ENCODE measurements at places on chromosomes 12 and 14. TPM values are rescaled to one million over a fixed set of nuclear protein-coding genes. Genes with fewer than 3 reads are reported as not detected.

DNA sequence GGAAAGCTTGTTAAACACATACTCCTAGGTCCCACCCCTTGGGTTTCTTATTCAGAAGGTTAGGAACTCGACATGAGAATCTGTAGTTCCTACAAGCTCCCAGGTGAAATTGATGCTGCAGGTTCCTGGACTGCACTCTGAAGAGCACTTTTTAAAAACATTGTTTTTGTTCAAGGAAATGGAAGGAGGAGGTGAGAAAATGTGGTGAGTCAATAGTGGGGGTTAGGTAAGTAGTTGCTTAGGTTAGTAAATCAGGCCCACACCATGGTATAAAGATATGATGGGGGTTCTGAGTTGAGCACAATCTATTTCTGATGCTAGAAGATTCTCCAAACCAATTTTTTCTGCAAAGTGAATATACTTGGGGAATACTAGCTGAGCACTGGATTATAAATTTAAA lies 450.3 kb downstream of the CCDC91 start:
- H3K27ac ChIP-seq: no peak overlapping the region
- H3K4me1 ChIP-seq: no peaks in the 10 kb centered on the region
- no peak for DNase-seq
- H3K4me3 ChIP-seq: no peak overlapping the region
- no peaks in the 10 kb centered on the region for H3K27me3 ChIP-seq
- H3K36me3 ChIP-seq: no peaks in the 10 kb centered on the region

DNA sequence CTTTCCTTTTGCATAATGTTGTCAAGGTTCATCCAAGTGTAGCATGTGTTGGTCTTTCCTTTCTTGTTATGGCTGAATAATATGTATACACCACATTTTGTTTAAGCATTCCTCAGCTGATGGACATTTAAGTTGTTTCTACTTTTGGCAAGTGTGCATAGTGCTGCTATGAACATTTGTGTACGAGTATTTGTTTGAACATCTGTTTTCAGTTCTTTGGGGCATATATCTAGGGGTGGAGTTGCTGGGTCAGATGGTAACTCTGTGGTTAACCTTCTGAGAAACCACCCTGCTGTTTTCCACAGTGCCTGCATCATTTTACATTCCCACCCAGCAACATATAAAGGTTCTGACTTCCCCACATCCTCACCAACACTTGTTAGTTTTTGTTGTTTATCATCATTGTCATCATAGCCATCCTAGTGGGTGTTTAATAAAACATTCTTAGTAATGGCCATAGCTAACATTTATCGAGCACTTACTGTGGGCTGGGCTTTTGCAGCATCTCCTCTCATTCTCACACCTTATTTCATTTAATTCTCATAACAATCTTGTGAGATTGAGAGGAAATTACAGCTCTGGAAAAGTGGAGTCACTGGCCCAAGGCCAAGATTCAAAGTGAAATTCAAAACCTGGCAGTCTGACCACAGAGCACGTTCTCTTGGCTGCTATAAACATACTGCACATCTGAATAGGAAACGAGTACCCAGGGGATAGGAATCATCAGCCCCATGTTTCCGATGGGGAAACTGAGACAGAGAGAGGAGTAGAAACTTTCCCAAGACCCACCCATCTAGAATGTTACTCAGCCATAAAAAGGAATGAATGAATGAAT lies 193.6 kb downstream of the KSR2 start:
- H3K27me3 ChIP-seq: no peaks in the 10 kb centered on the region
- DNase-seq: no peak
- H3K36me3 ChIP-seq: no peaks in the 10 kb centered on the region

DNA sequence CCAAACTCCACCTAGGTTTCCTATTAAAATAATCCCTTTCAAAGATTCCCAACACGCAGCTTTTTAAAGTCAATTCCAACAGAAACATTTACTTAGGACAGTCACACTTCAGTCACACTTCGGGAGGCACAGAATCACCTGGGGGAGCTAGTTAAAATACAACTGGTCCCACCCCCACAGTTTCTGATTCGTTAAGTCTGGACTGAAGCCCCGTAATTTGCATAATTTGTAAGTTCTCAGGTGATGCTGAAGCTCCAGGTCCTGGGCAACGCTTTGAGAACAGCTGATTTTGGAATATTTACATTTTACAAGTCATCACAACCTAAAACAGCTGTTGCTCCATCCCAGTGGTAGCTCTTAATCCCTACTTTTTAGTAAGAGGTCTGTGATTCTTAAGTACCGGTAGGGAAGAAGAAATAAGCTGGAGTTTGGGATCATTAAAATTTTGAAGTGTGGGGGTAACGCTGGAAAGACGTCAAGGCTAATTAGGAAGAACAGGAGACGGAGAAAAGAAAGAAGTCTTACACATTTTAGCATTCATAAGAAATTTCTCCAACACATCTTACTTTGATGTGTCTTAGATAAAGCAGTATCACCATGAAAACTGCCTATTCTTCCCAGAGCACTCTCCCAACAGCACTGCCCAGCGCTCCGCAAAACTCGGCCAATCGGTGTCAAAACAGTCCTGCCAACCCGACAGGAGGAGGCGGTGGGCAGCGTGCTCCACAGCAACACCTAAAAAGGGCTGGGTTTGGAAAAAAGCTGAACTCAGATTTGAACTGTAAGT lies 1.1 kb downstream of the IPO8 start:
- H3K4me3 ChIP-seq: peak overlapping the region; percentile 94
- H3K27me3 ChIP-seq: peaks cover 6% of the 10 kb centered on the region
- peaks cover 14% of the 10 kb centered on the region for H3K36me3 ChIP-seq
- peak overlapping the region; percentile 80 for H3K27ac ChIP-seq
- H3K4me1 ChIP-seq: peaks cover 36% of the 10 kb centered on the region
- DNase-seq: no peak

- H3K4me1 ChIP-seq: peaks cover 17% of the 10 kb centered on the region
- peak overlapping the region; percentile 42 for H3K27ac ChIP-seq
- DNase-seq: no peak
- H3K27me3 ChIP-seq: no peaks in the 10 kb centered on the region
Observed at GRCh38 chr12:120048263-120048662, 59.2 kb downstream of the BICDL1 start.

- no peak overlapping the region for H3K4me3 ChIP-seq
- H3K27me3 ChIP-seq: peaks cover under 1% of the 10 kb centered on the region
- H3K27ac ChIP-seq: no peak overlapping the region
- DNase-seq: no peak
- peaks cover 22% of the 10 kb centered on the region for H3K36me3 ChIP-seq
Observed at GRCh38 chr14:70645892-70646291, 4.2 kb downstream of the TTC9 start.

DNA sequence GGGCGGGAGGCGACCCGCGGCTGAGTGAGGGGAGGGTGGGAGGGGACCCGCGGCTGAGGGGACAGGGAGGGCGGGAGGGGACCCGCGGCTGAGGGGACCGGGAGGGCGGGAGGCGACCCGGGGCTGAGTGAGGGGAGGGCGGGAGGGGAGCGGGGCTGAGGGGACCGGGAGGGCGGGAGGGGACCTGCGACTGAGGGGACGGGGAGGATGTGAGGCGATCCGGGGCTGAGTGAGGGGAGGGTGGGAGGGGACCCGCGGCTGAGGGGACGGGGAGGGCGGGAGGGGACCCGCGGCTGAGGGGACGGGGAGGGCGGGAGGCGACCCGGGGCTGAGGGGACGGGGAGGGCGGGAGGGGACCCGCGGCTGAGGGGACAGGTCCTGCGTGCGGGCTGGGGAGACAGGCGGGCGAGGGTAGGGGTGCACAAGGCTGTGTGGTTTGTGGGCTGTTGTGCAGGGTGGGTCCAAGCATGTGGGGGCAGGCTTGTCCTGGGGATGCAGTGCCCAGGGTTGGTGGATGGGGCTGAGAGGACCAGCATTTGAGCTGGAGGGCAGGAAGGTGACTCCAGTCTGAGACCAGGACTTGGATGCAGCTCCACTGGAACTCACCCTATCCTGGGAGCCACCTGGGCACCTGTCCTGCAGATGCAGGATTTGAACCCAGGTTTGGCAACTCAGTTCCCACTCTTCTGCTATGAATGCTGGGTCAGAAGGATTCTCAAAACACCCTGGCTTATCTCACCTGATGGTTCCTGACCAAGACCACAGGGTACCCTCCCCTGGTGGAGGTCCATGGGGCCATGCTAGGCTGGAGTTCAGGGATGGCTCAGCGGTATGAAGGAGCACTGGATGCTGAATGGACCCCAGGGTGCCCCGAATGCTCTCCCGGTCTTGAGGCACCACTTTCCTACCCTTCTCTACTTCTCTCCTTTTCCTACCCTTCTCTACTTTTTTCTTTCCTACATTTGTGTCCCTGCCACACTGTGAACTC lies 9.4 kb downstream of the PLD4 start:
- peaks cover 39% of the 10 kb centered on the region for H3K27me3 ChIP-seq
- no peaks in the 10 kb centered on the region for H3K36me3 ChIP-seq
- peaks cover 2% of the 10 kb centered on the region for H3K4me1 ChIP-seq

The KLRB1 gene
- 13.0 TPM for total RNA-seq

The KRT71 gene
- total RNA-seq: not detected
